ENCODE measurements at places on chromosomes 5 and 9.

DNA sequence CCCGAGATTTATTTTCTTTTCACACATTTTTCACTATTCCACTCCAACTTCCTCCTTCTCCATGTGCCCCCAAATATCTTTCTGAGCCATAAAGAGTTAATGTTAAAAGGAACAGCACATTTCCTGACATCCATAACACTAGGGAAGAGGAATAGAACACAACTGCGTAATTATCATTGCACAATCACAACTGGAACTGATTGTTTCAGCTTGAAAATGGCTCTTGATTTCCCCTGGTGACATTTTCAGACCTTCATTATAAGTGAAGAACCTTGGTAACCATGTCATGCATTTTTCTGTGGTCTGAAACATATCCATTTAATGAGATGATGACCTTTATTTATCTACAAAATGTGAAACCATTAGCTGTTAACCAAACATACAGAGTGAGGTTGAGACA is 82.4 kb downstream of the PCSK1 start:
- DNase-seq = no peak

DNA sequence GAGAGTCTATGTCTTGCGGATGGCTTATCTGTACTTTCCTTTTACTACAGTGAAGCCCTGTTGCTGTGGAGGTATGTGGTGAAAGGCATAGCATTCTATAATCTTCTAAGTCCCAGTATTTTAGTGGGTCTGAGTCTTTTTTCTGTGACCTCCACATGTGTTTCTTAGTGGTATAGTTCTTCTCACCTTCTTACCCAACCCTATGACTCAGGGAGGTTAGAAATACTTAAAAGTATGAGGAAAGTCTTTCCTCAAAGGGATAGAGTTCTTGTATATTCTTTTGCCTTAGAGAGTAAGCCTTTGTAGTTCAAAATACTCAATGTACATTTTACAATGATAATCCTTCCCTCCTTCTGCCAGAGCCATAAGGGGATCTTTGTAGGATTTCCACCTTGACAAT is 621.9 kb upstream of the CTNND2 start:
- DNase-seq = no peak

GRCh38 chr9:6052293-6052919 is 37.0 kb upstream of the RANBP6 start:
- no peak for DNase-seq

- DNase-seq = no peak
Observed at GRCh38 chr5:10502130-10502529, 60.5 kb downstream of the ROPN1L start.

DNA sequence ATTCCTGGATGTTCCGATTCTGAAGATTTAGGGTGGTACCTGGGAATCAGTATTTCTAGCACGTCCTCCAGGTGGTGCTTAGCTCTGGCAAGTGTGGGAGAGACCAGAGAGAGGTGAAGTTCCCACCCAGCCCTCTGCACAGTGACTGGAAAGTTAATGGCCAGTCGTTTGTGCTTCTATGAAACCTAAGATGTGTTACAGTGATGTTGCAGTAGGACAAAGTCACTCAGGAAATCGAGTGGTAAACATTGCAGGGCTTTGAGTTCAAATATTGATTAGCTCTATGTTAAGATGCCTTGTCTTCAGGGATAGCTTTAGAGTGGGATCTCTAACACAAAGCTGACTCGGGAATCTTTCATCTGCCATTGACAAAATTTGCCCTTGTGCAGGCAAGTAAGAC is 55.6 kb downstream of the PIK3R1 start:
- DNase-seq = no peak

GRCh38 chr5:143350751-143351602 is 52.5 kb downstream of the NR3C1 start:
- no peak for DNase-seq

GRCh38 chr5:174755106-174755505 is 30.7 kb downstream of the MSX2 start:
- DNase-seq = no peak

DNA sequence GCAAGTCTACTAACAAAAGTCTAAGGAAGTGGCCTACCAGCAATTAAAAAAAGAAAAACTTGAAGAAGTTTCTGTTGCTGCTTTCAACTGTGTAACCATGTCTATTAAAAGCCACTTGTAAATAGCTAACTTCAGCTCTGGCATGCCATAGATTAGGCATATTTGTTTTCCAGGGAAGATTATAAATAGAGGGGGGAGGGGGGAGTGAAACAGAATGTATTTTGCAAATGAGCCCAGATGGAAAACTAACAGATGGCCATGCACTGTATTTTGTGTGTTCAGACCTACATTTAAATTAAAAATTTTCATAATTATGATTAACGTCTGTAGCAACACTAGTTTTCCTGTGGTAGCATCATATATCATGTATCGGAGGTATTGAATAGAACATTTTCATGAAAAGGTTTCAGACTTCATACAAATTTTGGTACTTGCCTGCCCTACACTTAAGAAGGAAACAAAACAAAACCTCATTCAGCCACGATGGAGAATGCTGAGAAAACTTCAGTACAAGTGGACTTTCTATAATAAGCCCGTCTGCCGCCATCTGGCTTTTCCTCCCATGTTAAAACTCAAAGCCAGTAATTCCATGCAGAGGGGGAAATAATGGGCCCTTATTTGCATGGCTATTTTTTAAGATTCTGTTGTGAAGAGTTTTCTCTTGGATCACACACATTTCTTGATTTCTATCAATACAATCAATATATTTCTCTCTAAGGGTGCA is 220.4 kb upstream of the SMARCA2 start:
- DNase-seq = no peak

DNA sequence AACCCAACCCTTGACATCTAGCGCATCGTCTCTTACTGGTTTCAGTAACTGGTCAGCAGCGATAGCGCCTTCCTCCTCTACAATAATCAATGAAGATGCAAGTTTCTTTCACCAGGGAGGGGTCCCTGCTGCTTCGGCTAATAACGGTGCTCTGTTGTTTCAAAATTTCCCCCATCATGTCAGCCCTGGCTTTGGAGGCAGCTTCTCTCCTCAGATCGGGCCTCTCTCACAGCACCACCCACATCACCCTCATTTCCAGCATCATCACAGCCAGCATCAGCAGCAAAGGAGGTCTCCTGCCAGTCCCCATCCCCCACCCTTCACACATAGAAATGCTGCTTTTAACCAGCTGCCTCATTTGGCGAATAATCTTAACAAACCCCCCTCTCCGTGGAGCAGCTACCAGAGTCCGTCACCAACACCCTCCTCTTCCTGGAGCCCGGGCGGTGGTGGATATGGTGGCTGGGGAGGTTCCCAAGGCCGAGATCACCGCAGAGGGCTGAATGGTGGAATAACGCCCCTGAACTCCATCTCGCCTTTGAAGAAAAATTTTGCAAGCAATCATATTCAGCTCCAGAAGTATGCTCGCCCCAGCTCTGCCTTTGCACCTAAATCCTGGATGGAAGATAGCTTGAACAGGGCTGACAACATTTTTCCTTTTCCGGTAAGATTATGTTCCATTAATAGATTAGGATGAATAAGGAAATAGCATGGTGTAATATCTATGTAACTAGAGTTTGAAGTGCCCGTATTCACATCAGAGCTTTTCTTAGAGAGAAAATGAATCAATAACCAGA is 2.2 kb downstream of the CPEB4 start:
- DNase-seq = no peak

GRCh38 chr5:88879724-88880123 is 3.3 kb downstream of the MEF2C start:
- no peak for DNase-seq

DNA sequence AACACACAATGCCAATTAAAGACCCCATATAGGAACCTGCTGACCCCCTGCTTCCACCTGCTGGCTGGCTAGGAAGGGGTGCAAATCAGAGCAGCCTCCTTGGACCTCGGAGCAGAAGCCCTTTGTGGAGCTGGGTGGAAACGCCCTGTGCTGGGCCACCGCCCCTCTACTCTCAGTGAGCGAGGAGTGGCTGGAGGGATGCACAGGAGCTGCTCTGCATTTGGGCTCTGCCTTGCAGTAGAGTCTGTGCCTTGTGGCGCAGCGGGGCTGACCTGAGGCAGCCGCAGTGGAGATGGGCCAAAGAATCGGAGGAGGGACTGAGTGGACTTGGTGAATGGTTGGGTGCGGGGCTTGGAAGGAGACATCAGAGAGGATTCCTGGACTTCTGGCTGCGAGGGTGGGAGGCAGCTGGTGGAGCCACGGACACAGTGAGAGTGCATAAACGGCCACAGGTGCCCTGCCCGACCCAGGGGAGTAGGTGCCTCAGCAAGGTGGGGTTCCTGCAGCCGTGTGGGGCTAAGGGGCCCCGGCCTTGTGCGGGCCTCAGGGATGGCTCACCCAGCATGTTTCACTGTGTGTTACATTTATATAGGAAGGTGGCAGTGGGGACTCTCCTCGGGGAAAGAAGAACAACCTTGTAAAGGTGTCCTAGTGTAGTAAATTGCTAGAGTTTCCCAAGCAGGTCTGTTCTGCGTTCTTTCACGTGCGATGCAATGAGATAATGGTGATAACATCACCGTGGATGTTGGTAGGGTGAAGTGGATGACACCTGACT is 14.1 kb upstream of the IRX4 start:
- DNase-seq = no peak

DNA sequence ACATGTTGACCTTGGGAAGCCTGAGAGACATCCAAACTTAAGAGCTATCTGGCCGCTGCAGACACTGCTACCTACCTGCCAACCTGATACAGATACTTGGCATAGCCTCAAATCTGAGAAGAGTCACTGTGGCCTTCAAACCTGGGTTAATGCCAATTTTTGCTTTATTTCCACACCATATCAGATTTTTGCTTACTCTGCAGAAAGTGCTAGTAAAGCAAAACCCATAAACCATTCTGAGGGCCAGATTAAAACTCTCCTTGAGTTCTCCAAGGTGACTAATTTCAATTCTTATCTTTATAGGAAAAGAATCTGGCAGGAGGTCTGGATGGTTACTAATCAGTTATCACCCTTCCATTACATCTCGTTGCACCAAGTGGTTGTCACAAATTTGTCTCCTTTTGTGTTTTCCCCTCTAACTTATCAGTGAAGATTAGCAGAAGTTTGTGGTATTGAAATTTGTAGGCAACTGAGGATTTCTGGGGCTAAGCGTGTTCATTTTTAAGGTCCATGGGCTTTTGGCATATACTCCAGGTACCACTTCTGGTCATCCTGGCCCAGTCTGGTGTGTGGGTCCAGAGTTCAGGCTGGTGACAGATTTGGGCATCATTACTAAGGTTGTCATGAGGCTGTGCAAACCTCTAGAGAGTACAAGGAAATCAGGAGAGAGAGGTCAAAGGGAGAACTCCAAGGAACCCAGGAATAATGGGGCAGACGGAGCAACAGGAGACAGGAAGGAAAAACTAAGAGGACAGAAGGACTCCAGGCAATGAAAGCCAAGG is 177.9 kb downstream of the TSSK1B start:
- DNase-seq = no peak

- no peak for DNase-seq
Observed at GRCh38 chr9:88653911-88654310, 118.9 kb downstream of the NXNL2 start.

- no peak for DNase-seq
Observed at GRCh38 chr9:36165826-36166167, 3.4 kb upstream of the CCIN start.

DNA sequence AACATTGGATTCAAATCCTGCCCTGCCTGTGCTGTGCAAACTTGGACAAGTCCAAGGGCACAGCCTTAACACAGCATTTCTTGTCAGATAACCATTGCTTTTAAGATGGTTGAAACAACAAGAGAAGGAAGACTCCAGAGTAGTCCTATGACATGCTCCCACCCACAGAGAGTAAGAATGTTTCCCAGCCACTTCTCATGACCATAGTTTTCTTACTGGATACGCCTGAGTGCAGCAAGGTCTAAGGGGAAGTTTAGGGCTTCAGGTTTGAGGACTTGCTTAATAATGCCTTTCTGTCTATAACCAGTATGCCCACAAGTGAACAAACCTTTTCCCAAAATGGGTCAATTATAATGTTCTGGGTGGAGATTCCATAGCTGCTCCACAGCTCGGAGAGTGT is 126.4 kb downstream of the SLF1 start:
- DNase-seq = no peak

DNA sequence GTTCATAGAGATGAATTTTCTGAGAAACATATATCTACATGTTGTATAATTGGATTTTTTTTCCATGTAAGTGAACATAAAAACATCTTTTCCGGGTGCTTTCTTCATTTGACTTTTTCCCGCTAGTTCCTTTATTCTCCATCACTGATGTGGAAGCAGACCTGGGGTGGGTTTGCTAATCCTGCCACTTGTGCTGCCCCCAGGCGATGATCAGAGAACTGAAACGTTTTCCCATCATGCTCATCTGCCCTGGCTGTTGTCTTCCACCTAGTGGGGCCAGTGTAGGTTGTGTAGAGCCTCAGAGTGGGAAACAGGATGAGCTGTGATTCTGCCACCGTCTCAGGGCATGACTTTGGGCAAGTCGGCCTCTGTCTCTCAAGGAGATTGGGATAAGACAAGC is 34.2 kb upstream of the TGFBR1 start:
- DNase-seq = no peak

DNA sequence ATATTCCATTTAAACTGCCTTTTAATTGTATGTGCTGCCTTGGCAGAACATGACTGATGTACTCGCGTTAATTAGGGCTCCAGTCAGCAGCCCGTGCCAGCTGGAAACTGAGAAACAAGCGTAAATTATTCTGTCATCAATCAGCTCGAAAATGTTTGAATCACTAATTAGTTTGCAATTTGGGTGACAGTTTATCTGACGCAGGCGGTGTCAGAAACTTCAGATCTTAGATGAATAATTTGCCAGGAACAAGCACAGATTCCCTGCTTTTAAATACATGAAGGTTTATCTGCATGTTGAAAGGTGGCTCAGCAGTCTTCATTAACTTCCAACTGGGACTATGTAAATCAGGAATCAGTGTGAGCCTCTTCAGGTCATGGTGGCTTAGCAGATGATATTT is 176.0 kb upstream of the TLE4 start:
- DNase-seq = no peak

GRCh38 chr9:110028676-110029075 is 179.3 kb downstream of the C9orf152 start:
- no peak for DNase-seq

DNA sequence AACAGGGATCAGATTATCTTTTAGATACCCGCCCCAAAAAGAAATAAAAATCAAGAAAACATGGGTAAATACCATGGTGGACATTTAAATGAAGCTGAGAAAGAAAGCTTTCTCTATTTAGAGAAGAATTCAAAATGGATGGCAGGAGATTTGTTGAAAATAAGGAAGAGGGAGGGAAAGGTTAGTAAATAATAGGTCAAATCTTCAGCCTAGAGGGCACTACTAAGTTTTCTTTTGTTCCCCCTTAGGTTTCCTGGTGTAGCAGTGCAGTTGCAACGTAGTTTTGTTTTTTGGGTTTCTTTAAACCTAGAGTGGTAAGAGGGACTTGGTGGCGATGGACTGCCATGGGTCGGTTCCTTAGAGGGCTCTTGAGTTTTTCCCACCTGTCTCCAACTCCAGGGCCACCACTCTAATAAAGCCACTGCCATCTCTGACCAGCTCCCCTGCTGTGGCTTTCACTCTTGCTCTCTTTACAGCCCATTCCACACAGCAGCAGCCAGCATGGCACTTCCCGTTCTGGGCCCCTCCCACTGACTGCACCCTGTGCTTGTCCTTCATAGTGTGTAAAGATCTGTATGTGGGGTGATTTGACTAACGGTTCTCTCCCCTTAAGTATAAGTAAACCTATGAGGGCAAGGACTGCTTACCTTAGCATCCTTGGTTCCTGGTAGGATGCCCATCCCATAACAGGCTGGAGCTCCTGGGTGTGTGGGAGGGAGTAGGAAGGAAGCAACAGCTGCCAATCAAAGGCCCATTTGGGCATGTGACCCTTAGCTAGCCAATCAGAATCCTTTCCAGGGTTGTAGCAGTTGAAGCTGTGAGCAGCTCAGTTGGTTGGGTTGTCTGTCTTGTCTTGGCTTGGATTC is 118.3 kb downstream of the SLC1A3 start:
- no peak for DNase-seq
